A549 treated with CpdA at 1 μM for 4 hours (cell line): ENCODE measurements at places on chromosomes 7 and 10. TPM values are rescaled to one million over a fixed set of nuclear protein-coding genes. Genes with fewer than 3 reads are reported as not detected.

Gene PTPRZ1
- total RNA-seq: not detected in 5 replicates

Gene ABCC2
- 164 to 201 TPM (median 185 TPM) in 5 replicates for total RNA-seq

Gene OR2A12
- not detected in 5 replicates for total RNA-seq

Gene C7orf33
- total RNA-seq: not detected in 5 replicates

Gene GDF2
- total RNA-seq: not detected in 5 replicates

Gene PARP12
- total RNA-seq: 22.8 to 29.9 TPM (median 24.9 TPM) in 5 replicates
